Stimulated activated CD4-positive, alpha-beta T cell treated with anti-CD3 and anti-CD28 coated beads, Interleukin-1b, Interleukin-23, amount 100 ng/mL, for 1 hour (primary cell): ENCODE measurements at places on chromosomes 12 and 14.

GRCh38 chr12:80917651-80918050 is 20.1 kb downstream of the LIN7A start:
- no peak for DNase-seq

GRCh38 chr12:19434538-19434937 is 4.8 kb upstream of the AEBP2 start:
- DNase-seq = no peak

GRCh38 chr12:106976668-106977067 is 10.3 kb downstream of the MTERF2 start:
- DNase-seq = no peak

DNA sequence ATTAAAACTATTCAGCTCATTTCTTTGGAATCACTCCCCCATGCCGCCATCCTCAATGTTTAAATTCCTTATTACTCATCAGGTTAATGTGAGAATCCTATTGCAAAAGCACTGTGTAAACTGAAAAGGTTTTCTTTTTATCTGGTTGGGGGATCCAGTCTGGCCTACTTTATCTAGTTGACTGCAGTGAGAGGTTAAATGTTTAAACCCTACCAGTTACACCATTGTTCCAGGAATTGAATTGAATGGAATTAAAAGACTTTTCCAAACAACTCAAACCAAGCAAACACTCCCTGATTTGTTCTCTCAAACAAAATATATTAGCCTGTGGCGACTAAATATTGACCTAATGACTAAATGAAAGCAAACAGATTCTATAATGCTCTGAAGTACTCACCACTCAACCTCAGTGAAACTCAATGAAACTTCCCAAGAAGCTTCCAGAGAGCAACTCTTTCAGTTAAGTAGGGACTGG is 100.5 kb downstream of the VEZT start:
- no peak for DNase-seq

- DNase-seq = no peak
Observed at GRCh38 chr12:82848845-82849244, 162.1 kb downstream of the TMTC2 start.

DNA sequence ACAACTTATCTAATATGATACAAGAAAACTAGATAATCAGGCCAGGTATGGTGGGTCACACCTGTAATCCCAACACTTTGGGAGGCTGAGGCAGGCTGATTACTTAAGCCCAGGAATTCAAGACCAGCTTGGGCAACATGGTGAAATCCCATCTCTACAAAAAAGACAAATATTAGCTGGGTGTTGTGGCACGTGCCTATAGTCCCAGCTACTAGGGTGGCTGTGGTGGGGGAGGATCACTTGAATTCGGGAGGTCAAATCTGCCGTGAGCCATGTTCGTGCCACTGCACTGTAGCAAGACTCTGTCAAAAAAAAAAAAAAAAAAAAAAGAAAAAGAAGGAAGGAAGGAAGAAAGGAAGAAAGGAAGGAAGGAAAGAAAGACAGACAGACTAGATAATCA is 27.0 kb downstream of the ZCRB1 start:
- DNase-seq = no peak

- DNase-seq = no peak
Observed at GRCh38 chr12:116885491-116885890, 4.2 kb upstream of the HRK start.

GRCh38 chr12:12608557-12608957 is 3.1 kb upstream of the CREBL2 start:
- no peak for DNase-seq

GRCh38 chr14:72633551-72633950 is 260.4 kb downstream of the DPF3 start:
- DNase-seq = no peak

DNA sequence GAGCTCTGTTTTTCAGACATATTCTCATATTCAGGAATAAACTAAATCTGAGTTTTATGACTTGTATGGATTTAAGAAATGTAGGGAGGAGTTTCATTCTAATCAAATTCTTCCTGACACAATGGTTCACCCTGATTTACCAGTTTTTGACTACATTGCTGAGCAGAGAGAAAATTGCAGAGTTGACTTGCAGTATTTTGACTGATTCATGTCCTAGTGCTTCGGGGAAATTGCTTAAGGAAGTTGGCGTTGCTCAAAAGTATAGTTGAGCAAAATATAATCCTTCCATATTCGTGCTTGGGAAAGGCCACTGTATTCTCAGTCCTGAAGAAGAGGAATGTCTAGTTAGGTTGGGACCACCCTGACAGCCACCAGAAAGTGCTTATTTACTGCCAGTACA is 1.3 kb upstream of the TWF1 start:
- no peak for DNase-seq

DNA sequence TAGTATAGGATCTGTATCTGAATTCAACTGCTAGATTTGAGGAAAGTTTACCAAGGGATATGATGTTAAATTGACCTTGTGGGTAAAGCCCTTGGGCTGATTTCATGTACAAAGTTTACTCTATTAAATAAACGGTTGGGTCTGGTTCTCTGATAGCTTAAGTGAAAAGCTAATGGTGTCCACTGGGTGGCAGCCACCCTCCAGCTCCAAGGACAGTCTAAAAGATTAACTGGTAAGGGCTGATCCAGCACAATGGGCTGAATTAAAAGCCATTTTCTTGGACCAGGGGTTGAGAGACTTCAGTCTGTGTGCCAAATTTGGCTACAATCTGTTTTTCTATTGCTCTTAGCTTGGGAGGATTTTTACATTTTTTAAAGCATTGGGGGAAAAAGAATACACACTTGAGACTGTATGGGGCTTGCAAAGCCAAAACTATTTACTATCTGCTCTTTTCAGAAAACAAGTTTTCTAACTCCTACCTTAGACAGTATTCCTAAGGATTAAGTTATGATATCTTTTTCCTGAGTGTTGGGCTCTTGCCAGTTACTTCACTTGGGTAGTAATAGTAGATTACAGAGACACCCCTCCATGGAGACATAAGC is 116.5 kb downstream of the GPHN start:
- peak; percentile 10 for DNase-seq

DNA sequence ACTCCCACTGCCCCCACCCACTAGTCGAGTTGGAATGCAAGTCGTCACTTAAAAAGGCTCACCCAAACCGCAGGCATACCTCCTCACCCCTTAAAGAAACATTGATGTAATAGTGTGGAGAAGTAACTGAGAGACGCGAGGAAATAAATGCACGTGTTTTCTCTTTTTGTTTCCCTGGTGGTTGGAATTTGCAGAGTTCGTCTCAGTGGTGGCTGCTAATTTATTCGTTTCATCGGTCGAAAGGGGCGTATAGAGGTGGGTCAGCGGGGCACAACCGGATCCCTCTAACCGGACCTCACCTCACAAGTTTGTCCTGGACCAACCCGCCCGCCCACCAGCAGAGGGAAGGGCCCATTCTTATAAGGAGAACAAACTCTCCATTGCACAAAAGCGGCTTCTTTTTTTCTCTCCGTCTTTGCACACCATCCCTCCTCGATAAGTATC is 5.0 kb upstream of the NPAS3 start:
- DNase-seq = no peak

- DNase-seq = no peak
Observed at GRCh38 chr12:60240891-60241290, 645.1 kb downstream of the SLC16A7 start.

- no peak for DNase-seq
Observed at GRCh38 chr14:58870961-58871360, 233.2 kb downstream of the DACT1 start.

DNA sequence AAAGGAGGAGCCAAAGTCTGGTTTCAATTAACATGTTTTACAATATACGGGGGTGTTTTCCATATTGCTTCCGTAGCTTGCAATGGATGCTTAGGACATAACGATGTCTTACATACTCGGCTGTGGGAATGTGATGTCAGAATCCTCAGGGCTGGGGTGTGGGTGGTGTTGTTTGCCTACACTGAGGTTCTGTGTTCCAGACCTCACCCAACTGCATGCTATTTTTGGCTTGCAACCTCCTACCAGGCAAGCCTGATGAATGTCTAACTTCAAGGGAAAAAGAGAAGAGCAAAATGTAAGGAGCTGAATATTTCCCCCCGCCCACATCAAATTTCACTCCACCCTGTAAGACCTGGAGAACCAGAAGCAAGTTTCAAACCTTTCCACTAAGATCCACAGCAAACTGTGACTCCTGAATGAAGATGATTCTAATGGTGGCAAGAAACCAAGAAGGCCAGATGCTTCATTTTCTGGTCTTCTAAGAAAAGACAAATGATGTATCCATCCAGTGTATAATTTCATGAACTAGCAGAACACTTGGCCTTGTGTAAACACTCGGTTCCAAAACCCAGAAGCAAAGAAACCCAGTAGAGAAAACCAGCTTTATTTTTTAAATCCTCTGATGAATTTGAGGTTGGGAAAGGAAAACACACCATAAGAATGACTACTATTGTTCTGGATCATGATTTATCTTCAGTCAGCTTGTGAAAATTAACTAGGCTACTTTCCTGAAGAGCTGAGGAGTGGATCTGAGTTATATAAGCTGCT is 227.9 kb downstream of the DACT1 start:
- no peak for DNase-seq

DNA sequence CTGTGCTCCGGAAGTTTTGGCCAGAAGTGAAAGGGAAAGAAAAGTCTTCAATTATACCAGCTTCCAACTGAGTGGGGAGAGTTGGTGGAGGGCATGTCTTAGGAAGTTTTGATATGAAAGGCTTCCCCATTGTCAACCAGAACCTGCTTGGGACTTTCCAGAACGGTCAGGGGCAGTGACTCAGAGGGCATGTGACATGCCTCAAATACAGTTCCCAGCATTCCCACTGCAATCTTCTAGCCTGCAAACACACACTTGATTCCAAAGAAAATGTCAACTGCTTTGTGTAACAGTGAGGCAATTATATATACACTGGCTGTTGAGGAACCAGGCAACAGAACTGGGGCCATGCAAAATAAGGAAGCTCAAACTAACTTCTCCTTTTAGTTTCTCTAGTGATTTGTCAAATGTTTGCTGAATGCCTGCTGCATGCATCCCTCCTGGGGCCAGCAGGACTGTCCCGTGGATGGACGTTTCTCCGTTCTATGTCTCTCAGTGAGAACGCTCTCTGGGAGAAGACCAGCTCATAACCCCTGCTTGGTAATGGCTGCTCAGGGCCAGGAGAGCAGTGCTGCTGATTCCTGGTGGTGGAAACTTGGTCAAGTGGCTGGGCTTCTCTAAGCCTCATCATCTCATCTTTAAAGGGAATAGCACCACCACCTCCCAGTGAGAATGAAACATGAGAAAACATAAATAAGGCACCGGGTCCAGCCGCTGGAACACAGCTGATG is 18.3 kb downstream of the SLC25A47 start:
- no peak for DNase-seq

DNA sequence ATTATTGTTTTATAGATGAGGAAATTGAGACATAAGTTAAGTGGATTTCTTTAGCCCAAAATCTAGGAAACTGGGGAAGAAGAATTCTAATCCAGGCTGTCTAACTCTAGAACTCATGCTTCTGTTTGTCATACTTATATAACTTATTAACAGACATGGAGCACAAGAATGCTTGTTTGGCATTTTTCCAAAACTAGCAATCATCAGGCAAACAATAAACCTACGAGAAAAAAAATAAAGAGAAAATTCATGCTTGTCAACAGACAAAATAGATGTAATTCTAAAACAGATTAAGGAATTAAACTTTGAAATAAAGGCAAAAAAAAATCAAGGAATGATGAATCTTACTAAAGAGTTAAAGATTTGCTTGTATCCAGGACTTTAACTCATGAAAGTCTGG is 103.1 kb downstream of the METTL25 start:
- no peak for DNase-seq
